ENCODE measurements at places on chromosomes 1 and 21. TPM values are rescaled to one million over a fixed set of nuclear protein-coding genes. Genes with fewer than 3 reads are reported as not detected.

DNA sequence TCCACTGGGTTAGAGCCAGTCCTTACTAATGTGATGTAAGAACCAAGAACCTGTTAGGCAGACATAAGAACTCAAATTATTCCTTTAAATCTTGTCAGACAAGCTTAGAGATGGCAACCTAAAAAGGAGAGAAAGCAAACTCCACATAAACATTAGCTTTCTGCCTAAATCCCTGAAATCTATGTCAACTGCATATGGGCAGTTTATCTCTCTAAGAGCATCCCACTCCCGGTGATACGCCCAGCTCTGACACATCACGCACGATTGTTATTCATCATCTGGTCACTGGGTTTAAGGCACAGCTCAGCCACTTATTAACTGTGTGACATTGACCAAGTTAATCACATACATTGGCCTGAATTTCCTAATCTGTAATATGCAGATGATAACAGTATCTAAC is 323.7 kb downstream of the HHIPL2 start:
- H3K27ac ChIP-seq, result no peak overlapping the region
- H3K4me1 ChIP-seq, result peaks cover 24% of the 10 kb centered on the region
- no peak overlapping the region for H3K4me3 ChIP-seq
- H3K27me3 ChIP-seq, result peaks cover 4% of the 10 kb centered on the region
- no peaks in the 10 kb centered on the region for H3K36me3 ChIP-seq

- H3K27ac ChIP-seq, result no peak overlapping the region
- peaks cover 9% of the 10 kb centered on the region for H3K36me3 ChIP-seq
- no peaks in the 10 kb centered on the region for H3K4me1 ChIP-seq
- DNase-seq, result no peak
- no peak overlapping the region for H3K4me3 ChIP-seq
Measured at GRCh38 chr1:2927393-2928360, 93.6 kb upstream of the ACTRT2 start.

DNA sequence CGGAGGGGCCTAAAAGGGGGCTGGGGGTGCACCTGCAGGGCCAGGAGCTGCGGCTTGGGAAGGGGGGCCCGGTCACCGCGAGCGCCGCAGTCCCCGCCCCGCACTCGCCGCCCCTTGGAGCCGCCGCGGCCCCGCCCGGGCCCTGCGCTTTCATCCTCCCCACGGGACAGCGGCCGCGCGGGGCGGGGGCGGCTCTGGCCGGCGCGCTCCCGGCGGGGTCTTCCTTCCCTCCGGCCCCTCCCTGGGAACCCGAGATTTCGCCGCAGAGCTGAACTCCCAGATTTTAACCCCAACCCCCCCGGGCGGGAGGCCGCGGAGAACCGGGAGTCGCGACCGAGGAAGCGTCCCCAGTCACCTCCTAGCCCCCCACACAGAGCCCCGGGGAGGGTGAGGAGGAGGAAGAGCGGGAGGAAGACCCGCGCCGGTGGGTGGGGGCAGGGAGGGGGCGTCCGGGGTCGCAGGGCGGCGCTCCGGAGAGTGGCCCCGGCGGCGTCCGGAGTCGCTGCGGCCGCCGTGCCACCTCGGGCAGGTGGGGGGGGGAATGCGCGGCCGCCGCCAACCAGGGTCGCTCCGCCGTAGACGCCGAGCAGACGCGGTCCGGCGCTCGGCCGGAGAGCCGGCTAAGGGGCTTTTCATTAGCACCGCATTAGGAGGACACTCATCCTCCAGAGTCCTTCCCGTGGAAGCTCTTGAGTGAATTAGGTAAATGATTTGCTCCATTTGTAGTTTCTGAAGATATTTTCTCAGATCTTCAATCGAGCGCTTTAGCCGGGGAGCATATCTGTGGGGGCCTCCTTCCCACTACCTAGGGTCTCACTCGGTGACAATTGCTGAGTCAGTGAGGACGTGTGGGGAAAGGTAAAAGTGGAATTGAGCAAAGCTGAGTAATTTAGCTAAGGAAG is 31.6 kb upstream of the NFIA start:
- peaks cover 11% of the 10 kb centered on the region for H3K27me3 ChIP-seq
- no peaks in the 10 kb centered on the region for H3K36me3 ChIP-seq
- no peak for DNase-seq
- peak overlapping the region; percentile 81 for H3K4me3 ChIP-seq

GRCh38 chr1:183630748-183631147 is 4.8 kb downstream of the ARPC5 start:
- peaks cover 64% of the 10 kb centered on the region for H3K36me3 ChIP-seq
- H3K4me1 ChIP-seq, result peaks cover 55% of the 10 kb centered on the region
- peak overlapping the region; percentile 53 for H3K27ac ChIP-seq
- H3K27me3 ChIP-seq, result peaks cover 2% of the 10 kb centered on the region

GRCh38 chr1:5995871-5996630 is 3.8 kb upstream of the NPHP4 start:
- H3K36me3 ChIP-seq, result no peaks in the 10 kb centered on the region
- no peak overlapping the region for H3K4me3 ChIP-seq
- H3K27me3 ChIP-seq, result peaks cover 3% of the 10 kb centered on the region
- H3K4me1 ChIP-seq, result peaks cover 16% of the 10 kb centered on the region

- H3K4me3 ChIP-seq, result no peak overlapping the region
- DNase-seq, result no peak
- H3K27me3 ChIP-seq, result no peaks in the 10 kb centered on the region
- H3K36me3 ChIP-seq, result no peaks in the 10 kb centered on the region
- H3K4me1 ChIP-seq, result peaks cover 19% of the 10 kb centered on the region
Measured at GRCh38 chr1:232147215-232147614, 482.7 kb downstream of the SIPA1L2 start.

The HSD3B2 gene
- total RNA-seq, result not detected

All from HFFc6 (cell line).